ENCODE measurements at places on chromosomes 5 and 9.

DNA sequence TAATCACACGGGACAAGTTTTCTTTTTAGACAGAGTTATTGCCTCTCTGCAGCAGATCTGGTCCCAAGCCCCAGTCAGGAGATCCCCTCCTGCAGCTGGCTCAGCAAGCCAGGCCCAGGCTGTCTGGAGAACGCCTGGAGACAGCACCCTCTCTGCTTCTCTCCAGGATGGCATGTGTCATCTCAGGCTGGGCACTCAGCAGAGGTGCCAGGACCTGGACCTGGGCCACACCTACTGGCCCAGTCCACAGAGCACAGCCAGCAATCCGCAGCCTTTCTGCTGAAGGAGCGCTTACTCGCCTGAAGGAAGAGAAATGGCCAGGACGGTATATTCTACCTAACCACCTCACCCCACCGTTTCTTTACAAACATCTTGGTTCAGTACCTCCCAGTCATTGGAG is 4.7 kb upstream of the TBC1D9B start:
- no peak for DNase-seq

DNA sequence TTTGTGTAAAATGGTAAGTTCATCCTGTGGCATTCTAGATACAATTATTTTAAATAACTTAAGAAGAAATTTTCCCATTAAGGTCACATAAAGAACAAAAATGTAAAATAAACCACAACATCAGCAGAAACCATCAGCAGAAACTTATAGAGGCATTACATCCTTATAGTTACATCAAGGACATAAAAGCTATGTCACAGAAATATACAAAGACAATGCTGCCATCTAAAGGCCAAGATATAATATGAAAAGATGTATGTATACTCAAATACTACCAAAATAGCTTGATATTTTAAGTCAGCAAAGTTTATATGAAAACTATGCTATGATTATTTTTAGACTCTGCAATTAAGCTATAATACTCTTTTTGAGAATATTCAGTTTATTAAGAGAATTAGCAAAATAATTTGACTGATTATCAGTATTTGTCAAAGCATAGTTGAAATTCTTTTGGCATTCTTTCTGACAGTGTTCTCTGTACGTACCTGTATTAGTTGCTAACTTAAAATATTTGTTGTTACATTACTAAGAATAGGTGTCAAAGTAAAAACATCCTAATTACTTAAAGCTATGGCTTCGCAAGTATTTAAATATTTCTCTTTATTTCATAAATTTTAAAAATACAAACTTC is 36.2 kb downstream of the FBXL17 start:
- peak; percentile 23 for DNase-seq

DNA sequence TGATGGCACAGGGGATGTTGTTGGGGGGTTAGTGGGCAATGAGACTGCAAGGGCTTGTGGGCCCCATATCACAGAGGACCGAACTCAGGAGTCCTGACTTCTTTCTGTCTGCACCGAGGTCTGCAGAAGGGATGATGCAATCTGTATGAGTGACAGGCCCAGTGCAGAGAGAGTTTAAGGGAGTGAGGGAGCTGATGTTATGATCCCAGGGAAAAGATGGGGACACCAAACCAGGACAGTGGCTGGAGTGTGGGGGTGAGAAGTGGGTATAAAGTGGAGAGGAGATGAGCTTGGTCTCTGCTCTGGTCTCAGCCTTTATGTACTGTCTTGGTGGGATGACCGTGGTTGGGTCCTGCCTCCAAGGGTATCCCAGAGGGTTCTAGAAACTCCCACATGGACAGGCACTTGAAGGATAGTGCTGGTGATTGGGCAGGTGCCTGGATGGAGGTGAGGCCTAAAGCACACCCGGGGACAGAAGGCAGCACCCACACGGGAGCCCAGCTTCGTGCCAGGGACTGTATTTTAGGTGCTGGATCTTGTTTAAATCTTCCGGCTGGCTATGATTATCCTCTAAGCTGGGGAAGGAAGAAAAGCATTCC is 21.9 kb downstream of the GSN start:
- DNase-seq: no peak

GRCh38 chr5:174491265-174491664 is 233.1 kb upstream of the MSX2 start:
- no peak for DNase-seq

- no peak for DNase-seq
Measured at GRCh38 chr5:132150565-132150964, 77.0 kb downstream of the CSF2 start.

DNA sequence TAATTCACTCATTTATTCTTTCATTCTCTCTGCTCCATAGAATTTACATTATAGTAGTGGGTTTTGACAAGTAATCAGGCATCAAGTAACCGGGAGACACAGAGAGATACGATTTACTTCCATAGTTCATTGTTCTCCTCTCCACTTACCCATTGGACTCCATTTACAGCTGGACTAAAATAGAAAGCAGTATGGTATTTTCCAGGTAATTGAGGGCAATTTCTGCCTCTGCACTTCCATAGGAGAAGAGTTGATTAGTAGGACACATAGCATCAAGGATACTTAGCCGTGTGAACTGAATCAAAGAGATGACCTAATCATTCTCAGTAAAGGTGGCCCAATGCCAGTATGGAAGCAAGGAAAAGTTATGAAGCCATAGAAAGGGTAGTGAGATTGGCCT is 244.4 kb downstream of the COX7C start:
- no peak for DNase-seq
